ENCODE measurements at places on chromosomes 4 and X.

GRCh38 chr4:77025643-77026321 lies 50.0 kb downstream of the CCNI start:
- DNase-seq = peak; percentile 78

DNA sequence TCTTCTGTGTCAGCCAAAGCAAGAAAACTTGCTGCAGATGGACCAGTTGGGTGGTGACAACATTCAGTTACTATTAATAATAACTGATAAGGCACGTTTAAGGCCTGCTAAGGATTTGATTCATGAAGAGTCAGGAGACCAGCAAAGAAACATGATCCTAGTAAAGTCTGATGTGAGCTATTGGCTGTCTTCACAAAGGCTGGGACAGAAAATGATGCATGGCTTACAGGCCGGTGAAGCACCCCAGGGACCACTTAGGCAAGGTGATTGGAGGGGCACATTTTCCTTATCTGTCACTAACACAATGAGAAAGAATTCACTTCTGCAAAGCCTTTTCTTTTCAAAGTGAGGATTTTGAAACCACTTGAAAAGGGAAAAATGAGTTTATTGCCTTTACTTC lies 65.4 kb upstream of the TRPC3 start:
- DNase-seq = no peak

GRCh38 chr4:76002176-76002575 lies 5.1 kb downstream of the CXCL9 start:
- peak; percentile 36 for DNase-seq

DNA sequence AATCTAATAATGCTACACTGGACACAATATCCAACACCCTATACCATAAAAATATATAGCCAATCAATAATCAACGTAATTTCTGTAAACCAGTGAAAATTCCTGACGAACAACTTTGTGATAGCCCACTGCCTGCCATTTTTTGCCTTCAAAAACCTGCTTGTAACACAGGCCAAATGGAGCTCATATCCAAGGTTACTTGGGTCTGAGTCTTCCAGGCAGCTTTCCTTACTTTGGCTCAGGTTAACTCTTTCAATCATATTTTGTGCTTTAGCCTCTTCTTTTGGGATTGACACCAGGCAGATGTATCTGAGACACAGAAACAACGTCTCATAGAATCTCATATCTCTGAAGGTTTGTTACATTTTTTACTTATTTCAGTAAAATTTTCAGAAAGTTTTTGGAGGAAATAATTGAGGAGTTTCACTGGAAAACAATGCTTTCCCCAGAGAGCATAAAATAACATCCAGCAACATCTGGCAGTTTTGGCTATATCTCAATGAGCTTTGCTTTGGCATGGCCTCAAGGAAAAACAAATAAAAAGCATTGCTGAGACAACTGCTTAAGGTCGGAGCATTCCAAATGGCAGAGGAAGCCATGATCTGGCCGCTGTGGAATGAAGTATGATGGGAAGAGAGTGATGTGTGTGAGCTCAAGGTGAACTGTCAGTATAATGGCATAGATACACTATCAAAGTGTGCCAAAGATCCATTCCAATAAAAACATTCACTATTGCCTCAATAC lies 162.9 kb upstream of the SPIN4 start:
- DNase-seq = peak; percentile 68

All from iris pigment epithelial cell (primary cell).